ENCODE measurements at places on chromosomes 7 and 10. TPM values are rescaled to one million over a fixed set of nuclear protein-coding genes. Genes with fewer than 3 reads are reported as not detected.

ZWINT gene
- total RNA-seq: 82.0 TPM

KCND2 gene
- total RNA-seq: not detected

OR2A1 gene
- not detected for total RNA-seq

PRPS1L1 gene
- total RNA-seq: not detected

GPR26 gene
- not detected for total RNA-seq

LIPM gene
- not detected for total RNA-seq

HSPA12A gene
- total RNA-seq: 9.3 TPM

TAS2R41 gene
- total RNA-seq: not detected

HOXA5 gene
- 3.7 TPM for total RNA-seq

VSTM2A gene
- total RNA-seq: not detected

CUBN gene
- total RNA-seq: not detected

CFAP69 gene
- total RNA-seq: 3.3 TPM

NRAP gene
- total RNA-seq: not detected

ZC3HAV1L gene
- total RNA-seq: 7.4 TPM

NAT16 gene
- 0.06 TPM for total RNA-seq

ACTA2 gene
- total RNA-seq: 20.5 TPM

CALML5 gene
- total RNA-seq: not detected

CYP2E1 gene
- not detected for total RNA-seq

TBXAS1 gene
- total RNA-seq: 14.3 TPM

FERD3L gene
- not detected for total RNA-seq

LLCFC1 gene
- total RNA-seq: not detected

GRM3 gene
- total RNA-seq: not detected

PNLIPRP2 gene
- not detected for total RNA-seq

OPN1SW gene
- total RNA-seq: not detected

MACC1 gene
- not detected for total RNA-seq

TSPAN12 gene
- total RNA-seq: 0.61 TPM

ACSL5 gene
- 0.30 TPM for total RNA-seq

OR2A42 gene
- not detected for total RNA-seq

CHAT gene
- total RNA-seq: not detected

FKBP9 gene
- 93.5 TPM for total RNA-seq

AZGP1 gene
- total RNA-seq: not detected

PAX4 gene
- not detected for total RNA-seq

FXYD4 gene
- not detected for total RNA-seq

SRPK2 gene
- 33.0 TPM for total RNA-seq

PTPRZ1 gene
- total RNA-seq: not detected

MEOX2 gene
- not detected for total RNA-seq

All from A549 treated with GW870086 at 1 μM for 4 hours (cell line).